ENCODE measurements at places on chromosomes 7 and 10. TPM values are rescaled to one million over a fixed set of nuclear protein-coding genes. Genes with fewer than 3 reads are reported as not detected.

TMEM270 gene
- not detected for total RNA-seq

BCCIP gene
- 38.8 TPM for total RNA-seq

ZNF365 gene
- 0.23 TPM for total RNA-seq

ARHGEF35 gene
- total RNA-seq = 7.7 TPM

NCF1 gene
- total RNA-seq = 9.3 TPM

PUS7 gene
- total RNA-seq = 7.2 TPM

GRCh38 chr10:105284476-105285215, 643.6 kb downstream of the SORCS3 start:
- no peak for DNase-seq

- DNase-seq = no peak
Observed at GRCh38 chr7:77266291-77266794, 66.7 kb upstream of the FGL2 start.

DNA sequence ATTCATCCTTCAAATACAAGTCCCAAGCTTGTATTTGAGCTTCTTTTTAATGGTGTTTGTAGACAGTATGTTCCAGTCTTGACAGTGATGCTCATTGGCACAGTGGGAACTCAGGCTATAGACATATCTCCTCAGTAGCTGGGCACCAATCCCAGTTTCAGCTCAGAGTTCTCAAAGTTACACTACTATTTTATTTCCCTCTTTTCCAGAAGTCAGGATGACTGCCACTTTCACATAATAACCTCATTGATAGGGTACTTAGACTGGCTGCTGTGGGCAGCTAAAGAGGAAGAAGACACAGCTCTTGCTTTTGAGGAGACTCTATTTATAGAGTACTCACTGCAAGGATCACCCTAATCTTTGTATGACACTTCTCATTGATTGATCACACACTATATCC, 2.4 kb downstream of the GBF1 start:
- no peak for DNase-seq

DNA sequence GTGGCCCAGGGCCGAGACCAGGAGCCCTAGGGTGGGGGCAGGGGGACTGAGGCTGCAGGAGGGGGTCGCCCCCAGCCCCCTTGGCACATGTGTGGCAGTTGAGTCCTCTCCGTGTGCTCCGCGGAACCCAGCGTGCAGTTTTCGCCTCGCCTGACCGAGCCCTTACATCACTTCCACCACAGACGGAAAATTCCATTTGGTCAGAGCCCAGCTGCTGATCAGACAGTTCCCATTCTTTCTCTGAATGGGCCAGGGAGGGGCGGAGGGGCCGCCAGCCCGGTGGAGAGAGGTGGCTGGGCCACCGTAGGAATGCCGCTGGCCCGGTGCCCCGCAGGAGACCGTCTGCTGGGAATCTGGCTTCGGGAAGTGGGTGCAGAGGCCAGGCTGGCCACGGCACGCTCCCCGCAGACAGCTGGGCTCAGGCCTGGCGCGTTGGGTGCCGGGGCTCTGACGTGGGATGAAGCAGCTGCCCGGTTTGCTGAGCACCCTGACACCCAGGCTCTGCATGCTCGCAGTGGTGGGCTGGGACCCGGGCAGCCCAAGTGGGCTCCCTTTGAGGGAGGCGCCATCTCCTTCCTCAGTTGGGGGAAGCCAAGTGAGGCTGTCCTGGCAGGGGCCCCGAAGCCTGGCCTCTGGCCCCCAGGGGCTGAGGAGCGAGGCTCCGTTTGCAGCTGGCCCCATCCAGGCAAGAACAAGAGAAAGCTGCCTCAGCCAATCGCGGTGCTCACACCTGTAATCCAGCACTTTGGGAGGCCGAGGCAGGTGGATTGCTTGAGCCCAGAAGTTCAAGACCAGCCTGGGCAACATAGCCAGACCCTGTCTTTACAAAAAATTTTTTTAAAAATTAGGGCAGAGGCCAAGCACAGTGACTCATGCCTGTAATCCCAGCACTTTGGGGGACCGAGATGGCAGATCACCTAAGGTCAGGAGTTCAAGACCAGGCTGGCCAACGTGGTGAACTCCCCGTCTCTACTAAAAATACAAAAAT, 9.9 kb downstream of the TTYH3 start:
- peak; percentile 96 for DNase-seq

GRCh38 chr10:33602278-33602677, 267.8 kb upstream of the NRP1 start:
- DNase-seq = no peak

DNA sequence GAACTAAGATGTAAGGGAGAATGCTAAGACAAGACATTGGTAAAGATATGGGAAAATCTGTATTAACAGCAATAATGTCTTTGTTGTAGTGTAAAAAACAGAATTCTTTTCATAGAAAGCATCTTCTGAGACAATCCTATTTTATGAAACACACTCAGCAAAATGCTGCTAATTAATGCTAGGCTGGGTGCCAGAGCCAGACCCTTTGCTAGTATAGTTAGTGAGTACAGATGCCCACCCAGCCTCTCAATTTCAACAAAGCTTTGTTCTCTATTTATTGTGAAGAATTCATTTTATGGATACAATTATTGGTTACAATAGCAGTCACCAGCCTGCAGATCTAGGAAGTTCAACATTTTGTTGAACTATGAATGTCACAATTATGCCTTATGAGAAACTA, 131.0 kb downstream of the SEM1 start:
- DNase-seq = no peak

GRCh38 chr7:110620110-110620735, 470.7 kb upstream of the LRRN3 start:
- DNase-seq = no peak

GRCh38 chr10:111756217-111757061, 427.1 kb downstream of the GPAM start:
- no peak for DNase-seq

GRCh38 chr7:7474436-7474835, 61.2 kb downstream of the COL28A1 start:
- no peak for DNase-seq

- DNase-seq = no peak
Observed at GRCh38 chr7:120731271-120731670, 126.7 kb downstream of the TSPAN12 start.

- no peak for DNase-seq
Observed at GRCh38 chr10:85259908-85260307, 931.5 kb downstream of the CCSER2 start.

- peak; percentile 86 for DNase-seq
Observed at GRCh38 chr7:140672382-140673062, at the start of gene ADCK2. Gene ADCK2, plus strand, starts transcription at chr7:140672945. Its CDS starts 386 bp downstream, at chr7:140673331.

DNA sequence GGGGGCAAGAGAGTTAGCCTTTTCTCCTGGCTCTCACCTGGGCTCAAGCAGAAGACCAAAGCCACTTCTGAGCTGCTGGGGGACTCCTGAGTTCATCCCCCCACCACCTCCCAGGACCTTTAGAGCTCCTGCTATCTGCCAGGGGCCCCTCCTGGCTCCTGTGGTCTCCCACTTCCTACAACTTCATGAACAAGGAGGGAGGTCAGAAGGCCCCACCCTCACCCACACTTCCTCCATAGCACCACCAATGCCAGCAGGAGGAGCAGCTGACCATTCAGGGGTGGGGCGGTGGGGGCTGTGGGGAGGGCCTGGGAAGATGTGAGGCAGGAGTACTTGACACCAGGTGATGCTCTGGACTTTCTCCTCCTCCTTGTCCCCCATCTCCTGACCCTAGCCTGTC, 32.6 kb upstream of the ADCYAP1R1 start:
- no peak for DNase-seq

GRCh38 chr7:2894118-2894940, 50.2 kb upstream of the GNA12 start:
- no peak for DNase-seq

Measured in posterior vena cava (tissue), 2 donors.